Vagina (tissue), 2 donors: ENCODE measurements at places on chromosomes 4 and X.

- DNase-seq = no peak
Measured at GRCh38 chr4:125168531-125168930, 146.2 kb upstream of the FAT4 start.

GRCh38 chr4:163548481-163549243, 54.2 kb downstream of the TMA16 start:
- DNase-seq = no peak

- DNase-seq = no peak
Measured at GRCh38 chr4:4406455-4407298, 19.8 kb downstream of the NSG1 start.

GRCh38 chrX:55056820-55057674, 17.8 kb upstream of the PAGE2B start:
- DNase-seq = no peak

DNA sequence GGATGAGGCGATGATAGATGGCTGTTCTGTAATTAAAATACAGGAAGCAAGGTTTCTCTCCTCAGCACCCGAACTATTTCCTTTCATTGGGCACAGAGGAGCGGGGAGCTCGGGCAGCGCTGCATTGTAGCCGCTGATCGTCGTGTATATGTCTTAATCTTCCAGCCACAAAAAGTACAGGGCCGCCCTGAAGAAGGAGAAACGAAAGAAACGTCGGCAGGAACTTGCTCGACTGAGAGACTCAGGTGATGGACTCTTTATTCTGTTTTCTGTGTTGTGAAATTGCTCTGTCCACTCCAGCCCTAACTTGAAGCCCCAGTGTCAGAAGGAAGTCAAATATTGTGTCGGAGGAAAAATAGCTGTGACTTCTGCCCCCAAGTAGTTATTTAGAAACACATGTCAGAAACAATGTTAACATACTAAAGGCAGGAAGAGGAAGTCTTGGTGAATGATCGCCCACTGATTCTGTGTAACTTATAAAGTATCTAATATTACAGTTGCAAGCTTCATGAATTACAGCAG, 546 bp downstream of the ZRSR2 start:
- DNase-seq = no peak

GRCh38 chr4:78544678-78545077, 6.9 kb upstream of the ANXA3 start:
- no peak for DNase-seq

- no peak for DNase-seq
Measured at GRCh38 chr4:168878623-168879022, 131.4 kb downstream of the CBR4 start.

GRCh38 chrX:81120258-81120935, 81.3 kb downstream of the HMGN5 start:
- DNase-seq = no peak

DNA sequence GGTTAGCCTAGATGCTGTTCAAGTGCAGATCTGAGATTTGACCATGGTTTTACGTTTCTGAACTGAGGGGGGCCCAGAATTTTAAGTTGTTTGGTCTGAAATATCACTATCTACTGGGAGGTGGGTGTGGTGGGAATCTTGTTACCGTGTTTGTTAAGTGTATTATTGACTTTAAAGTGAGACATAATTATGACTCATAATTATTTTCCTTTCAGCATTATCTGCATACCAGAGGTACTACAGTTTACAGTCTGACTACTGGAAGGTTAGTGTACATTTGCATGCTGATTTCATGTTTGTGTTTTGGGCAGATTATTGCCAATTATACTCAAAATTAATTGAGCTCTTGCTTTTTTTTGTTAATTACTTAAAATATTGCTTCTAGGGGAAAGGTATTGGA, 101.5 kb downstream of the KDM6A start:
- no peak for DNase-seq
